Fibroblast of mammary gland (primary cell): ENCODE measurements at places on chromosomes 7 and 10.

DNA sequence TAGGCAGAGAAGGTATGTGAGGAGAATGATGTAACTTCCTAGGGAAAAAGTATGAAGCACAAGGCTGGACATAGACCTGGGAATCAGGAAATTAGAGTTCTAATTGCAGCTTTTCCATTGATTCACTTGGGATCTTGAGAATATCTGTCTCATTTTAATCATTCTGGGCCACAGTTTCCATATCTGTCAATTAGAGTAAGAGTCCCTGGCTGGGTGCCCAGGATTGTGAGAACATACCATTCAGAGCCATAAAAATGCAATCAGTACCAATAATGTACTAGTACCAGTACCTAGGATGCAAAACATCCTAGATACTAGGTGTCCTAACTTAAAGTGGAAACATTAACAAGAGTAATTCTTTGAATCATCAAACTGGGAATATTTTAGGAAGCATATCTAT is 29.6 kb downstream of the CAV1 start:
- peak; percentile 50 for DNase-seq

GRCh38 chr10:2054728-2055127 is 317.4 kb upstream of the ADARB2 start:
- no peak for DNase-seq

GRCh38 chr10:16848562-16849154 is 31.4 kb upstream of the RSU1 start:
- peak; percentile 30 for DNase-seq

- DNase-seq: no peak
Measured at GRCh38 chr10:57973451-57973850, 294.2 kb downstream of the IPMK start.

DNA sequence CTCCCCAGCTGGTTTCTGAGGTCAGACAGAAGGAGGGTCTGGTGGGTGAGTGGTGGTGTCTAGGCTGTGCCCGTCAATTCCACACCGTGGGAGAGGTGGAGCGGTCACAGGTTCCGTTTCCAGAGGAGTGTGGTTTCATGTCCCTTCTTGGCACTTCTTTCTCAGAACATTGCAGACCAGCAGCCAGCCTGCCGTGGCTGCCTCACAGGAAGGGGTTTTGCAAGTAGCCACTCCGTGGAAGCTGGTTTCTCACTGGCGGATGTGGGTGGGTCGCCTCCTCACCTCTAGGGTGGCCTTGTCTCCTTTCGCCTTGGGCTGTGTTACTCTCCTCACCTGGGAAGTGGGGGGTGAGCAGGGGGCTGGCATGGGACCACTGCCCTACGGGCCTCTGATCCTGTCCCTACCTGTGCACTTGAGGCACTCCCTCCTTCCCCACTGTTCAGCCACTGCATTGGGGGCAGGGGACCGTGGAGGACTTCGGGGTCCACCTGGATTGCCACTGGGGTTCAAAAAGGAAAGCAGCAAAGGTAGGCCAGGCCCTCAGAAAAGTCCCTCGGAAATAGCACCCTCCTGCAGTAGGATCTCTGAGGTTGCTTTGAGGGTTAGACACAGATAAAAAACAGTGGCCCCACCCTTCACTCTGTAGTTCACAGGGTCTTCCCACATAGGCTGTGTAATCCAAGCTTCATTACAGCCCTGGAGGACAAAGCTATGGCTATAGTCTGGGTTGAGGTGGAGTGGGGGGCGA is 33.9 kb downstream of the TSPAN14 start:
- no peak for DNase-seq

DNA sequence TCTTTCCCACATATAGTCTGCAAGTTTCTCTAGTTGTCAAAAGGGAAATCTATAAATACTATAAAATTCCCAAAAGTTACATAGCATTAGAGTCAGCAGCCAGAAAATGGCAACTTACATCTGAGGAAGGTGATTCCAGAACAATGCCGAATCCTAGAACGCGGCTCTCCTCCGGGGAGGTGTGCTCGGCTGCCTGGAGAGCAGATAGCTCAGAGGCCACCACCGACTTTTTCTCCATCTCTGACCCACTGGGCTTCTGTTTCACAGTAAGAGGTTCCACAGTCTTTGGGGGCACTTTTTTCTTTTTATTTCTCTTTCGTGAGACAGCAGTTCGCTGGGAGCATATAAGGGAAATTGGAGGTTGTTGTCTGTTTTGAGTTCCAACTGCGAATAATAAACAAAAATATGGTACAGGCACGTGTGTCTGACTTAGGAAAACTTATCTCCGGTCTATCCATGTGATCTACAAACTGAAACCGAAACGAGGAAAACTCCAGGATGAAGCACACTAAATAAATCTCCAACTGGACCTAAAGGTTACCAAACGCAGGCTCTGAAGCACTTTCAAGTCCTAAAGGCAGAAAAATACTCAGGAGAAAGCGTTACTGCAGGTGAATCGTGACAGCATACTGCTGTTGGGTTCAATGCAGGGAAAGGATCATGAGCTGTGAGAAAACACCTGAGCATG is 36.2 kb downstream of the BEND7 start:
- DNase-seq: peak; percentile 13

GRCh38 chr10:11043446-11044127 is 25.9 kb downstream of the CELF2 start:
- no peak for DNase-seq
